T-helper 2 cell treated with Interferon-gamma antibody and Interleukin-4, amounts not matched to agents 5 μg/mL and 100 μg/mL, for 36 hours (primary cell): ENCODE measurements at places on chromosomes 4 and X.

GRCh38 chr4:101794806-101795205, 4.3 kb downstream of the BANK1 start:
- DNase-seq = no peak

- no peak for DNase-seq
Measured at GRCh38 chr4:68361146-68361589, 11.3 kb upstream of the YTHDC1 start.

DNA sequence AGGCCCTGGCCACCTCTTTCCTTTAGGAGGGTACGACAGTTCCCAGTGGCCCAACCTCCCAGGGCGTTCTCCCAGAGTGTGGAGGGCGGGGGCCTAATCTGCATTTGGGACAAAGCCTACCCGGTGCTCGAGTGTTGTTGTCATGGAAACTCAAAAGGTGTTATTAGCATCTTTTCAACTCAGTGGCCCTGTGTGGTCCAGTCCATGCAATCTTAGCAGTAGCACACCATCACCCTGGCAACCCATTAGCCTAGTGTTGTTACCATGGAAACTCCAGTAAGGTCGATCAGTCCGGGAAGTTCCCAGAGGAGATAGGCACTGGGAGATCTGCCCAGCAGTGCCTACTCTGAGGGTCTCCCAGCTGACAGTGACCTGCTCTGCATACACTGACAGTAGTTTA, 20.2 kb downstream of the APLN start:
- DNase-seq = no peak

- DNase-seq = no peak
Measured at GRCh38 chr4:16862697-16863096, 35.7 kb downstream of the LDB2 start.

- DNase-seq = no peak
Measured at GRCh38 chr4:56235725-56236124, 151.6 kb downstream of the AASDH start.

DNA sequence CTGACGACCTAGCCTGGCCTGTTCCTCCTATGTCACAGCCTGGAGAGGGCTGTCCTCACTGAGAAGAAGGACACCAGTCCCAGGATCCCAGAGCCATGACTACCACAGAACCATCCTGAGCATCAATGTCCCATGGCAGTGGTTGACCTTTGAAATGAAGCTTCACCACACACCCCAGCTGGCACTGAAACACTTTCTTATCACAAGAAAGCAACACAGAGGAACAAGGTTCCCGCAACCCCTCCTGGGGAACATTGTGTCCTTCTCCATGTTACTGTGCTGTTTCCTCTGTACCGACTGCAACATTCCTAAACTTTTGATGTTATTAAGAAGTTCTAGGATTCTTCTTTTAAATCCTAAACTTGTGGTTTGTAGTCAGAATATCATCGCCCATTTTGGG, 21.2 kb upstream of the FAM156A start:
- no peak for DNase-seq

- DNase-seq = no peak
Measured at GRCh38 chr4:171710743-171711142, 102.5 kb upstream of the GALNTL6 start.

GRCh38 chrX:24463077-24463476, 2.0 kb upstream of the PDK3 start:
- DNase-seq = no peak
